GM13977 (cell line): ENCODE measurements at places on chromosomes 2 and 18.

GRCh38 chr2:143816916-143817315 is 687.7 kb downstream of the ARHGAP15 start:
- no peak for DNase-seq

DNA sequence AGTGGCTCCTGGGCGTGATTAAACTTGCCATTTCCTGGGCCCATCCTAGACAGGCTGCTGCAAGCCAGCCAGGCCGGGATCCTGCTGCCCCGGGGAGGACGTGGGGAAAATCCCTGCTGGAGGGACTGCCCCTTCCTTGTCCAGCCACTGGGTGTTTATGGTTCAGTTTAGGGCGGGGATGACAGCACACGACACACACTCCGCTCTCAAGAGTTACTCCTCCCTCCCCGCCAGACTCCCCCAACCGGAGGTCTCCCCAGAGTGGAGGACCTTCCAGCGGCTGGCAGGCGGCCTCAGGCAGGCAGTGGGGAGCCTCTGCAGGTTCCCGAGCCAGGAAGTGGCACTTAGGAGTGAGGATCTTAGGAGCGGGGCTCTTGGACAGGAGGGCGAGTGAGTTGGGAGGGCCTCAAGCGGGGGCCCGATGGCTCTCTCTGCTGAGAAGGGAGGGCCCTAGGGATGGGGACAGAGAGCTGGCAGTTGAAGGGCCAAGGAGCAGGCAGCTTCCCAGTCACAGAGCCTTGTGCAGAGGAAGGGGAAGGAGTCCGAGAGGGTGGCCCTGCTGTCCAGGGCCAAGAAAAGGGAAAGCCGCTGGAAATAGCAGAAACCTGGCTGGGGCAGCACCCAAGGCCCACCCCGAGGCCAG is 5.7 kb upstream of the GPR35 start:
- no peak for DNase-seq

DNA sequence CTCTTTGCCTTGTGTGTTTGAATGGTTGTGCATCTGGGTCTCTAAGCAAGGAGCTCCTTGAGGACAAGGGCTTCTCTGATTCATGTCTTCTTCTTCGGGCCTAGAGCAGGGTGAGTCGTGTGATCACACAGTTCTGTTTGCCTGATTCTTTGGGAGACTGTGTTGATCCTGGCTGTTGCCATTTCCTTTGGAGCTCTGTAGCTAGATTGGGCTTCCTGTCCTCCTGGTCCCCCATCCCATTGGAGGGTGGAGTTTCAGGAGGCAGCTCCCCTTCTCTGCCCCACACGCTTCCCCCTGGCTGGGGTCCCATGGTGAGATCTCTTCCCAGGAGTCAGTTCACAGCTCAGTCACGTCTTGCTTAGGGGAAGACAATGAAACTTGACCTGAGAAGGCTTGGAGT is 92.8 kb downstream of the TRIB2 start:
- no peak for DNase-seq

DNA sequence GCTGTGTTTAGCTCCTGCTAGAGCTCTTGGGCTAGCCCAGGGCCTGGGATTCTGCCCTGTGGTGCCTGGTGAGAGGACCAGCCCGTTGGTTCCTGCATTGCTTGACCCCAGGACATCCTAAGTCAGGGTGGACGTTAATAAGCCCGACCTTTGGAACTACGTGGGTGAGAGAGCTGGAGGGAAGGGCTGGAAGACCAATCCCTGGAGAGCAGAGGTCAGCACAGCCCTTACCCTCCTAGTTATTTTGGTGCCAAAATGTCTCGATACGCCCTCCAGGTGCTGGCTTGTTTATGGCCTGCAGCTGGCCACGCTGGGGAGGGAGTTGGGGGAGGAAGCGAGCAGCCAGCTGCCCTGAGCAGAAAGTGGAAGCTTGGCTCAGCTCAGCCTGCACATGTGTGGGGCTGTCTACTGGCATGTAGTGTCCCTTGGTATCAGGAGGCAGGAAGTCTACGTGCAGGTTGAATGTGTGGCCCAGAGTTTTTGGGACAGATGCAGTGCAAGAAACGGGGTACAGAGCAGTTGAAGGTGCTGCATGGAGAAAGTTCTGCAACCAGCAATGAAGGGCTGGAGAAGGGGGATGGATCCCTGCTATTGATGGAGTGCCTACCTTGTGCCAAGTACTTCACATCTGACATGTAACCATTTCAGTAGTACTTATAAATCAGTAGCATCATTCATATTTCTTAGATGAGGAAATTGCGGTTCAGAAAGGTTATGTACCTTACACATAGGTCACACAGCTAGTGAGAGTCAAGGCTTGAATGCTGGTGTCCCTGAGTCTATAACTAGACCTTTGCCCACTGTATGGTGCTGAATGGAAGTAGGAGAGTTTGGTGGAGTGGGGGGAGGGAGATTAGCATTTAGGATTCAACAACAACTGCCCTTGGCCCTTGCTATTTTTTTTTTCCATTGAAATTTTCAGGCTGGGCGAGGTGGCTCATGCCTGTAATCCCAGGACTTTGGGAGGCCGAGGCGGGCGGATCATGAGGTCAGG is 5.0 kb upstream of the DGKD start:
- DNase-seq = peak; percentile 53

- DNase-seq = no peak
Measured at GRCh38 chr2:16260041-16260830, 319.9 kb downstream of the MYCN start.

GRCh38 chr2:132754392-132754791 is 84.4 kb upstream of the LYPD1 start:
- DNase-seq = no peak

DNA sequence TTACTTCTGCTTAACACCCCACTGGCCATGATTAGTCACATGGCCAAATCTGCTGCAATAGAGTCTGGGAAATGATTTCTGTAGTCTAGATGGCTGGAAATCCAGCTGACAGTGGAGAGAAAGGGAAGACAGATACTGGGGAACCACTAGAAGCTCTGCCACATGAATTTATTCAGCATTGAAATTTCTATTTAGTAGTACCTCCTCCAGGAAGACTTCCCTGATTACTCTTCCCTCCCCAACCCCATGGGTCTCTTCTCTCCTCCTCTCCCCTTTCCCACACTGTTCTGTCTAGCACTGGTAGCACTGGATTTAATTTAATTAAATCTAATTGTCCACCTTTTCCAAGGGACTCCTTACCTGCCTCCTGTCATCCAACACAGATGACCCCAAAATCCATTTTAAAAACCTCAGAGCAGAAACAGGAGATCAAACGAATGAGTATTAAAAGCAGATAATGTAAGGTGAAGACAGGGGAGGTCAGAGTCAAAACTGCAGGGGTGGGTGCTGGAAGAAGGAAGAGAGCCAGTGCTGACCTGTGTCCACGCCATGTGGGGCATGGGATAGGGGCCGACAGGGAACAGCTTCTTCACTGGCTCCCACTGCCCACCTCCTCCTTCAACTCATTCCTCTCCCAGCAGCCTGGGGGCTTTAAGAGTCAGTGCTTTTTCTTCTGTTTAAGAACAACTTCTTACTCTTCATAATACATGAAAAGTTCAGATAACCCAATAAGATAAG is 169.2 kb upstream of the HS6ST1 start:
- DNase-seq = no peak

DNA sequence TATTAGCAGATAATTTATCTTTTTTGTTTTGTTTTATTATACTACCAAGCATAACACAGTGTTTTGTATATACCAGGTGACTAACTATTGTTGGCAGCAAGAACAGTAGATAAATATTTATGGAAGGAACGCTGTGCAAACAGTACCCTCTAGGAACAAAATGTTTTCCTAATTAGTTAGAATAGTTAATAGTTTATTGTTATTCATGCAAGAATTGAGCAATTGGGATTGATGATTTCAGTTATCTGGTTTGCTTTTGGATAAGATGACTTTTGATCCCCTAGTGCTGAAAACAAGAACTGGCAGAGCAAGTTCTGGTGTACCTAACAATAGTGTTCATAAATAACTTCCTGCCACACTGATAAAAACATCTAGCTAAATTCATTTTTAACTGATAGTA is 323.3 kb downstream of the TGIF1 start:
- DNase-seq = no peak

DNA sequence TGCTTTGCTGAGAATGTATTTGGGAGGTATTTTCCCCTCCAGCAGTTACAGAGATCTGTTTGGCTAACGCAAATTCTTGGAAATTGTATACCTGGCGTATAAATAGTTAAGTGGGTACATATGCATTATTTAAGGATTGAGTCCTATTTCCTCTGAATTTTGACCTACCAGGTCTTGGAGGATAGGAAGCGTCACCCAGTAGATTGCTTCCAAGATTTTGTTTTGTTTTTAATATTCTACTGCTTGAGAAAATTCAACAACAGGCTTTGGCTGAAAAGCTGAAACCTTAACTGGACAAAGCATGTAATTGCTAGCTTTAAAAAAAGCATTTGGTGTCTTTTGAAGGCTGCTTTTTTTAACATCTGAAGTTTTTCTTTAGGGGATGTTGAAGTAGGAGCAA is 150.1 kb downstream of the WDSUB1 start:
- no peak for DNase-seq

DNA sequence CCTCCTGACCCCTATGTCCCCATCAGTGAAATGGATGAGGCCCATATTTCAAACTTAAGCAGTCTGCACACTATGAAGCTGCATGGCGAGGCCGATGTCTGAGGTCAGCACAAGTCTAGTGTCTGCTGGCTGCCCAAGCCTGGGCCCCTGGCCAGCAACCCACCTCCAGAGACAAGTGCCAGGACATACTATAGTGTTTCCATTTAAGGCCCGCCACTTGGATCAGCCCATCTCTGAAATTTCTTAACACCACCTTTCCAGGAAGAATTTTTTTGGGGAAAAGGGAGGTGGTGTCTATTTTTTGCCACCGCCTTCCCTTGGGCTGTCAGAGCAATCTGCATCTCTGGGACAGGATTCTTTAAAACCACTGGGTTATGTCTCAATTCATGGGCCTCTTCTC is 1.8 kb downstream of the ACVR1 start:
- DNase-seq = no peak
